Posterior cingulate gyrus (tissue), 11 donors: ENCODE measurements at places on chromosomes 12 and 14.

DNA sequence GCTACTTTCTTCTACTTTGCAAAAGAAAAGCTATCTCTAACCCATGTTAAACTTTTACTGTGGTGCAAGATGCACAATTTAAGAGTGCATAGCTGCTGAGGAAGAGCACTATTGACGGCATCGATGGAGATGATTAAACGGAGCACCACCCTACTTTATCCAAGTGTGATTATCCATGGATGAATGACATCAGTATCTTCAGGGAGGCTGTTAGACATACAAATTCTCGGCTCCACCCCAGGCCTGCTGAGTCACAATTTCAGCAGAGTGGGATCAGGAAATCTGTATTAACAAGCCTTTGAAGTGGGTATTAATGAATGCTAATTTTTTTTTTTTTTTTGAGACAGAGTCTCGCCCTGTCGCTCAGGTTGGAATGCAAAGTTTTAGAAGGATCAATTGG lies 16.2 kb downstream of the SLC2A14 start:
- no peak for DNase-seq

GRCh38 chr14:80958226-80958625 lies 2.8 kb downstream of the TSHR start:
- no peak for DNase-seq

GRCh38 chr12:126488806-126489205 lies 1423.6 kb downstream of the AACS start:
- no peak for DNase-seq

DNA sequence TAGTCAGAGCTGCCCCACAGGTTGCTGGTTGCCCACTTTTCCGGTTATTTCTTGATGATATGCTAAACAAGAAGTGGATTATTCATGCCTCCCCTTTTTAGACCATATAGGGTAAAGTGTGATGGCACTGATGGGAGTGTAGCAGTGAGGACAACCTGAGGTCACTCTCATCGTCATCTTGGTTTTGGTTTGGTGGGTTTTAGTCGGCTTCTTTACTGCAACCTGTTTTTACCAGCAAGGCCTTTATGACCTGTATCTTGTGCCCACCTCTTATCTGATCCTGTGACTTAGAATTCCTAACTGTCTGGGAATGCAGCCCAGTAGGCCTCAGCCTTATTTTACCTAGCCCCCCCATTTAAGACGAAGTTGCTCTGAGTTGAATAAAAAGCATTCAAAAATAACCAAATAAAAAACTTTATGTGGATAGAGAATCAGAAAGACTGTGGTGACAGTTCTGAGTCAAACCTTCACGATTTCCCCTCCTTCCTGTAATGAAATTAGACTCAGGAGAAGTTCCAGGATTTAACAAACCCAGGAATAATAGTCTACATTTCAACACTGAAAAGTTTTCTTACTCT lies 144.2 kb downstream of the PAWR start:
- DNase-seq = no peak

GRCh38 chr12:93135286-93136239 lies 206.5 kb upstream of the EEA1 start:
- DNase-seq = no peak

GRCh38 chr12:127509066-127509778 lies 757.7 kb upstream of the TMEM132C start:
- DNase-seq = no peak

GRCh38 chr14:96421236-96421635 lies 29.3 kb downstream of the AK7 start:
- no peak for DNase-seq

DNA sequence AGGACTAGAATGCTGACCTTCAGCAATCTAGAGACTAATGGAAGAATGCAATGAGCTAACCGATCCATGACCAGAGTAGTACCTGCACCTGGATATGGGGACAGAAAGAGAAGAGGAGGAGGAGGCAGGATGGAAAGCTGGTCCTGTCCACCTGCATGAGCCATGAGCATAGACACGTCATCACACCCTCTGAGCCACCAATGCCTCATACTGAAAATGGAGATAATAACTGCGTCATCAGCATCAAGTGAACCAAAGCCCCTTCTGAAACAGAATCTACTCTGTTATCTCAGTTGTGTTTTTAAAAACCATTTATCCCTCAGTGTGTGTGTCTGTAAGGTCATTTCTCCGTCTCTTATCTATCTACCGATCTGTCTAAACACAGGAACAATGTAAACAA lies 327.0 kb downstream of the BCL11B start:
- no peak for DNase-seq

- DNase-seq = no peak
Measured at GRCh38 chr12:125083072-125083471, 17.8 kb downstream of the AACS start.

GRCh38 chr14:101781240-101782061 lies 19.9 kb downstream of the PPP2R5C start:
- DNase-seq = no peak

DNA sequence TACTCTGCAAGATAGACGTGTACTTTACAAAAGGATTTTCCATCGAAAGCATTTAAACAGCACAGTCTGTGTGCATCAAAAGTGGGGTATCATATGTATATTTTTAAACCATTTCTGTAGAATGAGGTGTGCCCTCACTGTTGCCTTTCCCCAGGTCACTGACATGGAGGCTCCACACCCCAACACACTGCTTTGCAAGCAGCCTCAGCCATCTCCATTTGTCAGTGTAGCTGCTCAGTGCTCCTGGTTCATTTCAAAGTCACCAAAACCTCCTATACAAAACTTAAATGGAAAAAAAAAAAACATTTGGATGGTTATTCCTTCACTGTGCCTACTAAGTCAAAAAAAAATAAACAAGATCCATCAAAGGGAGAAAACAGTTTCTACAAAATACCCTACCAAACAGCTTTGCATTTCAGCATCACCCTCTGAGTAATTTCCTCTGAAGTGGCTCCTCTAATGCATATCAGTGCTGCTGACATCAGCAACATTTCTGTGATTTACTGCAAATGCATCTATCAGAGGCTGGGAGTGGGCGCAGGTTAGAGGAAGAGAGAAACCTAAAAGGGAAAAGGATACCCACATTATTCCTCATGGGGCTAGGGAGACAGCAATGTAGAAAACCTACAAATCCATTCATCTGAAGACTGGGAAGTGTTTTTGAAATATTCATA lies 46.0 kb downstream of the KCNK10 start:
- no peak for DNase-seq

GRCh38 chr14:64195199-64195598 lies 99.0 kb downstream of the ESR2 start:
- no peak for DNase-seq

DNA sequence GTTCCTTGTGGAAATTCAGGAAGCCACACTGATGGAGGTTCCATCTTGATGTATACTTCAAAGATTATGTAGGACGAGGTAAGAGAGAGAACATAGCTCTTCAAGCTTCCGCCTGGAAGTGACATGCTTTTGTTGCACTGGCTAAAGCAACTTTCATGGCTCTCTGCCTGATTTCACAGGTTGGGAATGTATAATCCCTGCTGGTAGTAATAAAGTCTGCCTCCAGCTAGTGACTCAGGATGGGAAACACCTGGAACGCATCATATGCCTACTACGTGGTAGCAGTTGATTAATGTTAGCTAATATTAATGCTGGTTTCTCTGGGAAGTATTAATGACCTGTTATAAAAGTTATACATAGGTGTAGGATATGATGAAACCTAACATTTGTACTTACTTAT lies 71.1 kb downstream of the PELI2 start:
- no peak for DNase-seq

- peak; percentile 61 for DNase-seq
Measured at GRCh38 chr12:3035815-3036702, 41.1 kb upstream of the TSPAN9 start.
